Stimulated activated CD4-positive, alpha-beta T cell treated with anti-CD3 and anti-CD28 coated beads, Interleukin-1b, Interleukin-23, amount 100 ng/mL, for 4 hours (primary cell): ENCODE measurements at places on chromosomes 1 and 21.

DNA sequence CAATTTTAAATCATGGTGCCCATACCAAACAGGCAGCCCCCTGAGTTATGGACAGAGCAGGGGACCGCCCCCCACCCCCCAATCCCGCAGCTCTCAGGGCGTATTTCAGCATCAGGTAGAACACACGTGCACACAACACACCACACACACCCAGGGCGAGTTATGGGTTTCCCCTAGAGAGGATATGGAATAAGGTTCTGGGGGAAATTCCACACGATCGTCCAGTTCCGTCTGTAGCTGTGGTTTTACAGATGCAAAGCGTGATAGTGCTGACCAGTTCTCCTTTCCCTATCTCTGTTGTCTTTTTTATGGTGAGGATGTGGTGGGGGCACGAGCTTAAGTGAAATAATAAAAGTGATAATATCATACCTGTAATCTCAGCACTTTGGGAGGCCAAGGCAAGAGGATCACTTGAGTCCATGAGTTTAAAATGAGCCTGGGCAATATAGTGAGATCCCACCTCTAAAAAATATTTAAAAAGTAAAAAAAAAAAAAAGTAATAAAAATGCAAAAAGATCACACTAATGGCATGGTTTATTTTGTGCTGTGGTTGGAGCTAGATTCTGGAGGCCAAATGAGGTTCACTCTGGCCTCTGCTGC lies 25.1 kb downstream of the C2CD2 start:
- no peak for DNase-seq

GRCh38 chr1:116927049-116927798 lies 17.5 kb downstream of the PTGFRN start:
- DNase-seq, result no peak

GRCh38 chr1:36863061-36863460 lies 171.3 kb downstream of the GRIK3 start:
- DNase-seq, result no peak

GRCh38 chr1:1510912-1511532 lies 940 bp upstream of the ATAD3A start:
- DNase-seq, result no peak

DNA sequence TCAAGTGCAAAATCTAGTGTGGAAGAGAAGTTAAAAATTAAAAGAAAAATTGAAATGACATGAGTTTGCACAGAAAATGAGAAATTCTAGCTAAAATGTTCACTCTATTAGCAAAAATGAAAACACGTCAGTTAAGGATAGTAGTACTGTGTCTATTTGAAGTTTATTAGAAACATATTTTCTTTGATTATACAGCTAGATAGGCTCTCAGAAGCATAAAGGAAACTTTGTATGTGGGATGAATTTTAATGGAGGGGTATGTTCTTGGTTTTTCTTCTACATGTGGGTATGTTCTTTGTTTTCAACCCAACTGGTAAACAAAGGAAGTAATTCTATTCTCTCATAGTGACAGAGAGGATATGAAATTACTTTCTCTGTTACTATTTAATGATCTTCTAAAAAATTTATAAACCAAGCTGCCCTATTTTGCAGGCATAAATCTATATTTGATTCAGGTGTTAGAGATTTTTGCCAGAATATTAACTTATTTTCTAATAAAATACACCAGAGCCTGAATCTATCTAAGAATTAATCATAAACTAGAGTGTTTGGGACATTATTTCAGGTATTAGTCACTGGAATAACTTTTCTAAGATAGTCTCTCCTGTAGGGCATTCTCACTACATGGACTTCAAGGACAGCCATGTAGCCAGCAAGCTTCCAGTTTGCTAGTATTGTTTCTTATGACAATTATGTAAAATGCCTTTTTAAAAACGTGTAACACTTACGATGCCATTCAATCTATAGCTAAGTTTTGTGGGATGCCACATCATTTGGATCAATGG lies 15.8 kb downstream of the GPSM2 start:
- no peak for DNase-seq

DNA sequence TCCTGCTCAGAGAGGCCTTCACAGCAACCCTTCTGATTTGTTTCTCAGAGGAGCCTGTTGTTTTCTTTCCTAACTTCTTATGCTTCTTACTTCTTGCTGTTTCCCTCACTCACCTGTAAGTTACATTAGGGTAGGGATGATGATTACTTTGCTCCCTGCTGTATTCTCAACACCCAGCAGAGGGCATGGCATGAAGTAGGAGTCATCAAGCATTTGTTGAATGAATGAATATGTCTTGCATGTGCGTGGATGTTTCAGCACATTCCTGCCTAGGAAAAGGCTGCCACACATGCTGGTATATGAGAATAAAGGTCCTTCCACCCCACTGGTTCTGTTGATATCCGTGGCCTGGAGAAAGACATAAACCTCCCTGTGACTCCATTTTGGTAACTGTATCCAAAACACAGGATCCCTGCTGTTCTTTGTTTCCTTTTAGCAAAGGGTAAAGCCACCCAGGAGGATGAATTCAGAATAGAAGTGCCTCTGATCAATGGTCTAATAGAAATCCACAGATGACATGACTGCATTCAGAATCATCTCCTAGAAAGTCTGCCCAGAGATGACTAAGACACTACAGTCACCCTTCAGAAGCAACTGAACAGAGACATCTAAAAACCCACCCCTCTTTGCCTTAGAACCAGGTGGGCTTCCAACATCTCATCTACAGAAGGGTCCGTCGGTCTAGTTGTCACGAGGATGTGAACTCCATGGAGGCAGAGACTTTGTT lies 168.8 kb downstream of the ZSCAN20 start:
- DNase-seq, result no peak

GRCh38 chr1:54640863-54641836 lies at the start of gene MROH7:
Gene MROH7 (plus strand): TSS chr1:54641786. CDS start chr1:54652927, 11,141 bp downstream.
- DNase-seq, result no peak

- DNase-seq, result no peak
Measured at GRCh38 chr1:171226747-171227370, 21.4 kb upstream of the FMO1 start.

DNA sequence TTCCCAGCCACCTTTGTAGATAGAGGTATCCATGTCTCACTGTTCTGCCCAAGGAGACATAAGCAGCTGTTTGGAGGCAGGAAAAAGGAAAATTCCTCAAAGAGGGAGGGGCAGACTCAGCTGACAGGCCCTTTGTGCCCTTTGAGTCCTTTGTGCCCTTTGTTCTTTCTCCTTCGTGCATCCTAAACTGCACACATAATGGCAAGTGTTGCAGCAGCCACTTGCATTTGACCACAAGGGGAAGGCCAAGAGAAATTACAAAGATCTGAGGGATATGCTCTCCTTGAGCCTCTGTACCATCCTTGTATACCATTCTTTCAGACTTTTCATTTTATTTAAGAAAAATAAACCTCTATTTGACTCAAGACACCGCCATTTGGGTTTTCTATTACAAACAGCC lies 71.8 kb upstream of the PKN2 start:
- DNase-seq, result no peak
